Stimulated activated CD8-positive, alpha-beta memory T cell treated with anti-CD3 and anti-CD28 coated beads, Interleukin-4, amount 100 ng/mL, for 1 hour (primary cell): ENCODE measurements at places on chromosomes 3 and 15.

DNA sequence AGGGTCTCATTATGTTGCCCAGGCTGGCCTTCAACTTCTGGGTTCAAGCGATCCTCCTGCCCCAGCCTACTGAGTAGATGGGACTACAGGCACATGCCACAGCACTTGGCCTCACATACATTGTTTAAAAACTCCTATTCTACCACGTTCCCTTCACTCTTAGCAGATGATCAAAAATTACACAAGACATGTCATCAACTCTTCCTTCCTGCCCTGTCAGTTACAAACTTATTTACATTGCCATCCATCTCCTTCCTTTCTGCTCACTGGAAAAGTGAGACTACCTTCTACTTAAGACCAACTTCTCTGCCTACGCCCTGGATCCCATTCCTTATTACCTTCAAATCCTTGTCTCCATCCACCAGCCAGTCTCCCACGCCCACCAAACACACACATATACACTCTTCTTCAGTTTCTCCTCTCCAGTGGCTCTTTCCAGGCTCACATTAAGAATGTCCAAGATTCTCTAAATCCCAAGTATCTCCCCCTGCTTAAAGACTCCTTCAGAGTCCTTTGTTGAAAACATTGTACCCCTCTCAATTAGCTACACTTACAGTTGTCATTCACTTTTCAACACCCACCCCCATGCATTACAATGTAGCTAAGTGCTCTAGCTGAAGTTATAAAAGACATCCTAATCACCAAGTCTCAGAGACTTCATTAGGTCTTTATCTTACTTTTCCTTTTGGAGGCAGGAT lies 4.3 kb downstream of the PEAK1 start:
- no peak for DNase-seq

- DNase-seq, result no peak
Observed at GRCh38 chr3:194757647-194758061, 72.0 kb downstream of the FAM43A start.

- no peak for DNase-seq
Observed at GRCh38 chr15:73571346-73571745, 61.8 kb downstream of the NPTN start.

DNA sequence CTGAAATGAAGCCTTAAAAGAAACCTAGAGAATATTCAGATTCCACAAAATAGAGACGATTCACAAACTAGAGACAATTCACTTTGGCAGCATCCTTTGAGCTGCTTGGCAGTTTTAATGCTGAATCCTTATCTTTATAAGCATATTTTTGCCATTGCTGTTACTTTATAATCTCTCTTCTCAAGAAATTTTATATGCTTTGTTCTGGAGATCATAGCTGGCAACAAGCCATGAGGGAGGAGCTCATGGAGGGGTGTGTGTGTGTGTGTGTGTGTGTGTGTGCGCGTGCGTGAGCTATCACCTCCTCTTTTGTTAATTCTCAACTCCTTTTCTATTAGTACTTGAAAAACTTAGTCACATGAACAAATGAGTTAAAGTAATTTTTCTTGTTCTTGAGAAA lies 495.0 kb upstream of the RGMA start:
- no peak for DNase-seq

DNA sequence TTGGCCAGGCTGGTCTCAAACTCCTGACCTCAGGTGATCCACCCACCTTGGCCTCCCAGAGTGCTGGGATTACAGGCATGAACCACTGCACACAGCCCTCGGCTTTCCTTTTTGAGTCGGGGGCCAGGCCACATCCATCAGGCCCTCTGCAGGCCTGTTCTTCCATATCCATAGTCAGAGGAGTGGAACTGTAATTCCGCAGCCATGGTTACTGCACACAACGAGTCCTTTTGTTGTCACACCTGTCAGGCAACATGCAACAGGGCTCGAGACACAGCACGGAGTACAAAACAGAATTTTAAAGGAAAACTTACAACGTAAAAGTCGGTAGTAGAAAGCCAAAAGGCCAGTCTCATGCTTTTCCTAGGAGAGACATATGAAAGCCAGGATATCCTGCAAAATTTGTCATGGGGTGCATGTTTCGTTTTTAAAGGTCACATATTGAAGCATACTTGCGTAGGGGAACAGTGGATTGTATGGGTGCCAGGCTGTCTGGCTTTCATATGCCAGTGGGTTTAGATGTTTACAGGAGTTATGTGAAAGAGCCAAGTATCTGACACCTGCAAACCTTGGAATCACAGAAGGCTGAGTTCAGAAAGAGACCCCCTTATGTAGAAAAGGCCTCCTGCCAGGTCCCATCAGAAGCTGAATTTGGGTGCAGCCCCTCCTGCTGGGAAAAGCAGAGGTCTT lies 63.2 kb upstream of the LPP start:
- no peak for DNase-seq

GRCh38 chr15:63236272-63236671 lies 41.1 kb upstream of the APH1B start:
- no peak for DNase-seq

GRCh38 chr3:63910891-63911290 lies 1.3 kb downstream of the SCAANT1 start:
- no peak for DNase-seq

GRCh38 chr3:134619301-134619615 lies 31.6 kb downstream of the KY start:
- DNase-seq, result no peak

GRCh38 chr3:158247288-158247687 lies 137.4 kb downstream of the RSRC1 start:
- DNase-seq, result no peak

DNA sequence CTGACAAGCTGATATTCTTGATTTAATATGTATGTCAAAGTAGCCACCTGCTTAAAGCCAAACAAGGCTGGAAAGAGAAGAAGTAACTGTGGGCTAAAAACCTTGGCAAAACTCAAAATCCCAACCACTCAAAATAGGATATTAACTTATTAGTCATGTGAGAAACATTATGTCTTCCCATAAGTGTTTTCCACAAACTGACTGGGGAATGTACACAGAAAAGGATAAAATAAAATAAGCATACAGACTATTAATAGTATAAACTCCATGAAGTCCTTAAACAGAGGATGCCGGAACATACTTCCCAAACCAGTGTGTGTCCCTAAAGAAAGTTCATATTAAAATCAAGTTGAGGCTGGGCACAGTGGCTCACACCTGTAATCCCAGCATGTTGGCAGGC lies 263.7 kb upstream of the THBS1 start:
- no peak for DNase-seq

GRCh38 chr3:194870394-194871110 lies 184.9 kb downstream of the FAM43A start:
- DNase-seq, result no peak

DNA sequence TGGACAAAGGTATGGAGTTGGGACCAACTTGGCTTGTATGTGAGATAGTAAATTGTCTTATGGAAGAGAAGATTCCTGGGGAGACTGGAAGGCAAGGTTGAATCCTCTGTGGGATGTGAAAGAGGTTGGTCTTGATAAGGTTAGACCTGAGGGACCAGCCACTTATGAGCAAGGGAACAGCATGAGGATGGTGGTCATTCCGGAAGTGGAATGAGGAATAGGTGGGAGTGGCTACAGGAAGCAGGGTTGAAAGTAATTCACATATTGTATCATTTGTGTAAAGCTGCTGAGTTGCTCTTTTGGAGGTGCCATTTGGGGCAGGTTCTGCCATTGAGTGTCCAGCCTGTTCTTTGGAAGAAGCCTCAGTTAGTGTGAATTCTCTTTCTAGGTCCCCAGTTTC lies 13.2 kb downstream of the USP13 start:
- no peak for DNase-seq

- DNase-seq, result no peak
Observed at GRCh38 chr3:122758877-122759560, 34.6 kb downstream of the HSPBAP1 start.

GRCh38 chr15:31067890-31068603 lies 33.5 kb downstream of the TRPM1 start:
- no peak for DNase-seq

DNA sequence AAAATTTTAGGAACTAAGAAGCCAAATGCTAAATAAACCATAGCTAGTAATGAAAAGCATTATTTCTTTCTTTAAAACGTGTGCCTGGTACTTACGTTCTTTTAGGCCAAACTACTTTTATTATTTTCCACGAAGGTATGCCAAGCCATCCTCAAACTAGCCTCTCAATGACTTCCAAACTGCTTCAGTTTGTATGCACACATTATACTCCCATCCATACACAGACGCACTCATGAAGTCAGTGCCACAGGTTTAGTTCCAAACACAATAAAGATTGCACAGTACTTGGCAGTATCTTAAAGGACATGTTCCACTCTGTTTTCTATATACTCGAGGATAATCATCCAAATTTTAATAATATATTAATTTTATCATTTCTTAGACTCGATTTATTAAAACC lies 609.2 kb upstream of the ZNF385D start:
- DNase-seq, result no peak

DNA sequence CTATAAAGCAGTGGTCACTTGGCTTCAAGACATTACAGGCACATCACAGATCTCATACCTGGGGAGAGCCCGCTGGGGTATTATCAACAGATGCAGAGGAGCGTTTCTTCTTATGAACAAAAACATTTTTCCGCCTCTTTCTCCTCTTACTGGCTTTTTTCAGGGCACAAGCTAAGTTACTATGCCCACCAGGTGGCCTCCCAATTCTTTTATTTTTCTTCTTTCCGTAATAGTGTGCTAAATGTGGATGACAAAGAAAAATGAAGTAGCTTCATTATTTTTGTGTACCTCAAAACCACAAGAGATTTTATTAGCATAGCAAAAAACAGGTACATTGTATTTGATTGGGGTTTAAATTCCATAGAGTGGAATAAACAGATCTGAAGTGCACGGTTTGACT lies 10.1 kb upstream of the STIMATE start:
- no peak for DNase-seq

- DNase-seq, result no peak
Observed at GRCh38 chr15:48616216-48616615, 29.3 kb downstream of the FBN1 start.

DNA sequence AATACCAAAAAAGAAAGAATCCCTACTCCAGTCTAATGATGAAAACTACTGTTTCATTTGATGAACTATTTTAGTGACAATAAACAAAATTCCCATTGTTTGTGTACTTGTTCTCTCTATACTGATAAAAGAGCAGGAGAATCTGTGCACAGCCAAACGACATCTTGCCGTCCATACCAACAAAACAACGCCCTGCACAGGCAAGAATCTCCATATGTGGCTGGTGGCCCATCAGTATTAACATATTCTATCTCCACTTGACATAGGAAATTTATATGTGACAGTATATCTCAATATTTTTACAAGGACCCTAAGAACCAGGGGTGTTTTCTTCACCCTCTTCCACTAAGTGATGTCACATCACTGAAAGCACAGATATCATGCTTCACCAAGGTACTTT lies 279.5 kb downstream of the ULK4 start:
- DNase-seq, result no peak
